ENCODE measurements at places on chromosomes 13 and 19. TPM values are rescaled to one million over a fixed set of nuclear protein-coding genes. Genes with fewer than 3 reads are reported as not detected.

GADD45B gene
- total RNA-seq, result 3.8 TPM

FCGBP gene
- 5.8 TPM for total RNA-seq

CALR3 gene
- total RNA-seq, result not detected

CACTIN gene
- total RNA-seq, result 15.2 TPM

ZNF99 gene
- total RNA-seq, result 0.91 TPM

TMC4 gene
- 0.36 TPM for total RNA-seq

KLK3 gene
- not detected for total RNA-seq

ATXN8OS gene
- total RNA-seq, result 1.1 TPM

DNA sequence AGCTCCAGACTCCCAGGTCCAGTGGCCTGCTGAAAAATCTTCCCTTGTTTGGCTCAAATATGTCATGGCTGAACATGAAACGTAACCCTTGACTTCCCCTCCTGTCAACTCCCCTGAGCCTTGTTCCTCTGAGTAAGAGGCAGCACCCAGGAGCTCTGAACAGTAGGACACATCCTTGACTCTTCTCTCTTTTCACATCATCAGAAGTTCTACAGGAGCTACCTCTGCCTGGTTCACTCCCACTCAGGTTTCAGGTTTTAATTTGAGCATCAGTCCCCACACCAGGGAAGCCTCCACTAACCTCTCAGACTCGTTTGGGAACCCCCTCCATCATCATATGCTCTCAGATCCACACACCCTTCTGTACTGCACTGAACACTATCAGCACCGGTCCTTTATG lies 30.3 kb downstream of the ZNF823 start:
- DNase-seq, result no peak

GRCh38 chr19:17775245-17775927 lies 19.6 kb upstream of the B3GNT3 start:
- no peak for DNase-seq

GRCh38 chr13:61727767-61728166 lies 312.1 kb upstream of the PCDH20 start:
- no peak for DNase-seq

DNA sequence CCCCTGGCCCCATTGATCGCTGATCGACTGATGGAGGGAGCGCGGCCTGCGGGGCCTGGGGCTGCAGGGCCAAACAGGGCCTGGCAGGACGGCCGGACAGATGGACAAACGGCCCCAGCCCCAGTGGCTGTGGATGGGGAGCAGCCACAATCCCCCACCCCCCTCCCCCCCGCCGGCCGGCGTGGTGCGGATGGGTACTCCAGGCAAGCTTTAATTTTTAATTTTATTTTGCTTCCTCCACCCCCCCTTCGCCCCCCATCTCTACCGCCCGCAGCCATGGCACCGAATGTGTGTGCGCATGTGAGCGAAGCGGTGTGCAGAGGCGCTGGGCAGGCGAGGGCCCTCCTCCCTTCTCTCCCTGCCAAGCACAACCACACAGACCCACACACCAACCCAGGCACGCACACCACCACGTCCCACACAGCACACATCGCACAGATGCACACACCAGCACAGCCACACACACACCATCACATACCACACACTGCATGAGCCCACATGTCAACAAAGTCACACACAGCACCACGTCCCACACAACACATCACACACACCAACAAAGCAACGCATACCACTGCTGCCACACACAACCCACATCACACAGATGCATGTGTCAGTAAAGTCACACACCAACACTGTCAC lies 12.4 kb downstream of the ERFL start:
- no peak for DNase-seq

GRCh38 chr13:30924721-30925120 lies 7.7 kb upstream of the TEX26 start:
- DNase-seq, result peak; percentile 70

DNA sequence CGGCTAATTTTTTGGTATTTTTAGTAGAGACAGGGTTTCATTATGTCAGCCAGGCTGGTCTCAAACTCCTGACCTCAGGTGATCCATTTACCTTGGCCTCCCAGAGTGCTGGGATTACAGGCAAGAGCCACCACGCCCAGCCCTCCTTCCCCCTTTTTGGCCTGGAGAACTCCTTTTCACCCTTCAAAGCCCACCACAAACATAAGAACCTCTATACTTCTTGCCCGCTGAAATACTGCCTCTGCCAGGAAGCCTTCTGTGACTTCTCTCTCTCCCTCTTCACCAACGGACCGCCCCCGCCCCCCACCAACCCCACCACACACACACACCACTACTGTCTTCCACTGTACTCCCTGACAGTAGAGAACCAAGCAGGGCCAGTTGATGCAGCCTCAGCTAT lies 2.5 kb downstream of the ZNF428 start:
- no peak for DNase-seq

DNA sequence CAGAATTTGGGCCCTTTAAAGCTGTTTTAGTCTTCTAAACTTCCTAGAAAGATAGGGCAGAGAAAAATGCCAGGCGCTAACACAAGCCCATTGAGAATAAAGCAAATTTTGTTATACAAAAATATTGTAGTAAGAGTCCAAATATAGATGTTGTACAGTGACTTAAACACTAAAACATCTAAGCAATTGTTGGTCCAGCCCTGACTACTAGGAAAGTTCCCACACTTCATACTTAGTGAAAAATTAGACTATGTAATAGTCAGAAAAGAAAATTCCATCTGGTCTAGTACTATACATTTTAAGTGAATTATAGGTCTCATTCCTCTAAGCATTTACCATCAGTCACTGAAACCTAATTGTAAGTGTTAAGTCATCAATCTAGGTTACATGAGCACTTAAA lies 1518.3 kb upstream of the SLC10A2 start:
- no peak for DNase-seq

GRCh38 chr13:33178209-33178840 lies 107.2 kb downstream of the STARD13 start:
- DNase-seq, result no peak

- DNase-seq, result no peak
Observed at GRCh38 chr13:44660050-44660449, 83.9 kb upstream of the TSC22D1 start.

- DNase-seq, result peak; percentile 65
Observed at GRCh38 chr13:33799950-33800592, 17.9 kb upstream of the RFC3 start.

DNA sequence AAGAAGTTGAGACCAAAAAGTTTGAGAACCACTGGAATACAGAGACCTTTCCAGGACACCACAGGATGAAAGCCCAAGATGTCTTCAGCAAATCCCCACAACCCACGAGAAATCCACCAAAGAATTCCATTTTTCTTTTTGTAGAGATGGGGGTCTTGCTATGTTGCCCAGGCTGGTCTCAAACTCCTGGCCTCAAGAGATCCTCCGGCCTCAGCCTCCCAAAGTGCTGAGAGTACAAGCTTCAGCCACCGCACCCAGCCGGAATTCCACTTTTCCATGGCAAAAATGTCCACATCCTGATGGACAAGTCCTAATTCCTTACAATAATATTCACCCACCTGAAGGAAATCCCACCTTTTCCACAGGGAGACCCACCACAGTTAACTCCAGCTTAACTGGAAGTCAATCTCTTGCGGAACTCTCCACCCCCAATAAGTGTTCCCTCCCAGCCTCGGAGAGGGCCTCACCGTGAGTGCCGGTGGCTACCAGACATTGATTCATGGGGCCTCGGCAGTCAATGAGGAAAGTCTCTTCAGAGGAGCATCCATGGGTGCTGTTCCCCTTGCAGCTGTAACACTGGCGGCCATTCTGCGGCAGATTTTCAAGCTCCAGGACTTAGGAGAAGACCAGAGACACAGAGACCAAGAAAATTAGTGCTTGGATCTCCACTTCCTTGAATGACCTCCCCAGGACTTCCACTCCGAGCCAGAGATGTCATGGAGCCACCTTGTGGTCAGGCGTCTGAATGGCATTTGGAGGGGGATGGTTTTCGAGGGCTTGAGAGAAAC lies 12.3 kb upstream of the CADM4 start:
- peak; percentile 85 for DNase-seq

- DNase-seq, result no peak
Observed at GRCh38 chr19:27745978-27746542, 1466.9 kb downstream of the UQCRFS1 start.

- peak; percentile 57 for DNase-seq
Observed at GRCh38 chr19:2168619-2169424, 5.1 kb downstream of the DOT1L start.

DNA sequence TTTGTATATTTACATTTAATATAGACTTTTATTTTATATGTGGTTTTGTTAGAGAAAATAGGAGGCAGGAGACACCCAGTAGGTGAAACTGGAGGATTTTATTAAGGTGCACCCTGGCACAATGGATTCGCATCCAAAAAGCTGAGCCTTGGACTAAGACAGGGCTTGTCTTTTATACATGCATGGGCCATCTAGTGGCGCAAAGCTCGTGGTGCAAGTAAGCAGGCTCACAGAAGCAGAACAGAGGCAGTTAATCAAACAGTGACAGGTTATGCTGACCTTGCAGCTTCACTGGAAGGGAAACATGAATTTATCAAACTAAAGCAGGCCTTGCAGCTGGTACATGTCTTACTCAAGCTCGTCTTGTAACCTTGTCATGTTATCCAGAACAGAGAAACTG lies 58.8 kb upstream of the ZNF681 start:
- no peak for DNase-seq

- DNase-seq, result peak; percentile 67
Observed at GRCh38 chr13:98171900-98172589, 5.0 kb downstream of the RNF113B start.

GRCh38 chr13:75569576-75569975 lies 20.0 kb downstream of the UCHL3 start:
- no peak for DNase-seq

DNA sequence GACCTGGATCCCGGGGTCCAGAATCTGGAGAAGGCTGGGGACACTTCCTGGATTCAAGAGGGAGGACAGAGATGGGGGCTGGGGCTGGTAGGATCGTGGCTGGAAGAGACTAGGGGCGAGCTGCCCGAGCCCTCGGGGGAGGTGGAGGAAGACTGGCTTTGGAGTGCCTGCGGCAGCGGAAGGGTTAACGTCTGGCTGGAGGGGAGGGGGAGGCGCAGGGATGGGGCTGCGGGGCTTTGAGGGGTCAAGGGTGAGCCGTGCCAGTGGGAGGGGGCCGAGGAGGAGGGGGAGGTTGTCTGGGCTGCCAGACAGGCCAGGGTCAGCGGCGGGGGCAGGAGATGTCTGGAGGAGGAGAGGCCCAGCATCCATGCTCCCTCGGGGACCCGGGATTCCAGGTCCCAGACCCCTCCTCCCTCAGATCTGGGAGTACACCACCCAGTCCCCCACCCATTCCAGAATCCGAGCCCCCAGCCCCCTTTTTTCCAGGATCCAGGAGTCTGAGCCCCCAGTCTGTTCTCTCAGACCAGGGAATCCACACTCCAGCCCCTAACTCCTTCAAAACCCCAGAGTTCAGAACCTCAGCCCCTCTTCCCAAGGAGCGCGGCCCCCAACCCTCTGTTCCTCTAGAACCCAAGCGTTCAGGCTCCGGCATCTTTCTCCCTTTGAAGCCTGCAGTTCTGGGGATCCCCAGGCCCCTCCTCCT lies 3.2 kb upstream of the SPACA6 start:
- peak; percentile 35 for DNase-seq

DNA sequence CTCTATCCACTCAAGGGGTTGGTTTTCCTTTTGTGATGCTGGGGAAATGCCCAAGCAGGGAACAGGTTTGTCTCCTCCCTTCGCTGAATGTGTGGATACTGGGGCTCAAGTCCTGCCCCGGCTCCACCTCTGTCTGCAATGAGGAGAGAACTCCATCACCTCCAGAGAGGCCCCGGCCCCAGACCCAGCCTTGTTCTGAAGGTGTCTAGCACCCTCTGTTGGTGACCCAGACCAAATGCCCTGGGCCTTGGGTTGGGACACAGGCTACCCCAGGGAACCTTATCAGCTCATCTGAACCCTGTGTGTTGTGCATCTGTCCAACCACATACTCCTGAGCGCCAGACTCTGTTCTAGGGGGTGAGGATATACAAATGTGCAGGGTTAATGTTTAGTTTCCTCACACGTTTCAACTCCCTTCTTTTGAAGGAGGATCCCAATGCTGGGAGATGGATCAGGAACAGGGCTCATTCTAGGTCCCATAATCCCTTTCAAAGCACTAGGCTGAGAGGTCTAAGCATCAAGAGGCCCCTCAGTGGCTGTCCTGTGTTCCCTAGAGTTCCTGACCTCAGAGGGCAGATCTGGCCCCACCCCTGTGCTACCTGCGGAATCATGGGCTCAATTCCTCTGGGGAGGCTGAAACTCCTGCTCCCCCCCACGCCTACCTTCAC lies 112.5 kb upstream of the SLC7A1 start:
- DNase-seq, result no peak

DNA sequence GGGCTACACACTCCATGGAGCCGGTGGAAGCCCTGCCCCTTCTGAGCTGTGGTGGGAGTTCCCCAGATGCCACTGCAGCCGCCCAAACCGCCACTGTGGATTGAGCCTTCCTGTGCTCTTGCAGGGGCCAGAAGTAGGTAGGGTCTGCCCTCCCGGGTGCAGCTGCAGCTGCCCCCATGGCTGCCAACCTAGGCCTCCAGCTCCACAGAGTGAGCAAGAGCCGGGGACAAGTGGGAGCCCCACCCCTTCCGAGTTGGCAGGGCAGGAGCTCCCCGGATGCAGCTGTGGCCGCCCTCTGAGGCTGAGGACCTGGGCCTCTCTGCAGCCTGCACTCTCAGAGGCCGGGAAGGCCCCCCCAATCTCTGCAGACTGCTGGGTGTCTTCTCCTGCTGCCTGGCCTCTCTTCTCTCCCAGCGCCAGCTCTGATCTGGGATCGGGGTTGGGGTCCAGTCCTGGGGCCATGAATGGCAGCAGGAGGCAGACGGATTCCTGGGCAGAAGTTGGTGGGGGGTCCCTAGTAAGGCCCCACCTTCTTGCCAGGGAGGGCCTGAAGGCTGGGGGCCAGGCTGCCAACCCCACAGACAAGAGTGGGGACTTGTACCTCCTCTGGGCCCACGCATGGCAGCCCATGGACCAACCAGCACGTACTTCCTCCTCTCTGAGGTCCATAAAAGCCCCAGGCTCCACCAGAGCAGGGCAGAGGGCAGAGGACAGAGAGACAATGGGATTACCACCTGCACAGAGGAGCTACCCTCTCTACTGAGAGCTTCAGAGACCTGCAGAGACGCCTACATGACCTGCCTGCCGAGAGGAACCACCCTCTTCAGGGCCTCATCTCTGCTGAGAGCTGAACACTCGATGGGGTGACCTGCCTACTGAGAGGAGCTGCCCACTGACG lies 28.9 kb downstream of the AP2S1 start:
- DNase-seq, result no peak

DNA sequence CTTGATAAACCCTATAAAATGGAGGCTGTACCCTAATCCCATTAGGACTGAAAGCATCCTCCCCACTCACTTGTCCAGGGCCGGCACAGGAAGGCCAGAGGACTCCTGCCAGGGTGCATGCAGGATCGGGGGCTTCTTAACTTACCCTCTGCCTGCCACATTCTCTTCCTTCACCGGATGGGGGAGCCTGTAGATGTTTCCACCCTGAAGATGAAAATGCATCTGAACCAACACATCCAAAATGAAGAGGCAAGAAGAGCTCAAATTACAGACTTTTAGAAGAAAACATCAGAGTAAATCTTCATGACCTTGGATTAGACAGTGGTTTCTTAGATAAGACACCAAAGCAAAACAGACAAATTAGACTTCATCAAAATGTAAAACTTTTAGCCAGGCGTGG lies 25.9 kb upstream of the NAPA start:
- no peak for DNase-seq

GRCh38 chr19:54199401-54199800 lies 1.3 kb upstream of the RPS9 start:
- DNase-seq, result no peak
